ENCODE measurements at places on chromosomes 3 and 15.

GRCh38 chr3:94398036-94398435 lies 335.2 kb downstream of the NSUN3 start:
- DNase-seq, result no peak

- DNase-seq, result no peak
Observed at GRCh38 chr3:177427540-177427939, 230.3 kb upstream of the TBL1XR1 start.

GRCh38 chr15:49865925-49866757 lies 245.3 kb downstream of the DTWD1 start:
- no peak for DNase-seq

GRCh38 chr15:42999201-42999779 lies 78.7 kb upstream of the TTBK2 start:
- no peak for DNase-seq

- no peak for DNase-seq
Observed at GRCh38 chr15:73560501-73561117, 72.6 kb downstream of the NPTN start.

GRCh38 chr3:59920822-59921221 lies 871.0 kb upstream of the CFAP20DC start:
- no peak for DNase-seq

GRCh38 chr3:72230774-72231379 lies 445.9 kb upstream of the PROK2 start:
- no peak for DNase-seq

- no peak for DNase-seq
Observed at GRCh38 chr15:79953951-79954444, 17.0 kb downstream of the BCL2A1 start.

- no peak for DNase-seq
Observed at GRCh38 chr3:23832523-23832922, 26.8 kb downstream of the UBE2E1 start.

DNA sequence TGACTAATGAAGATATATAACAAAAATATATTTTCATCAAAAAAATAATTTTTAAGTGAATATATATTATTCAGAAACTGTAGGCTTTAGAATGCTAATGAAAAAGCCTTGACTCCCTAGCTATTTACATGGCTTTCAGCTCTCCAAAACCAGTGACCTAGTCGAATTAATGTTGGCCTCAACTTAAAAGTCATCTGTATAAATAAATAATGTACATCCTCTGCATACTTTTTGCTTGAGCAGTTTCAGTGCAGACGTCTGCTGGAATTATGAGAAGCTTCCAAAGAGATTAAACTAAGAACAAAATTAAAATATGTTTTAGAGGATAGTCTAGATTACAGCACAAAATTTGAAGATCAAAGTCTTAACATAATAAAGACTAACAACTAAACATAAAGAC lies 520.4 kb upstream of the ALCAM start:
- no peak for DNase-seq

GRCh38 chr3:77513542-77513941 lies 473.6 kb downstream of the ROBO2 start:
- DNase-seq, result no peak

DNA sequence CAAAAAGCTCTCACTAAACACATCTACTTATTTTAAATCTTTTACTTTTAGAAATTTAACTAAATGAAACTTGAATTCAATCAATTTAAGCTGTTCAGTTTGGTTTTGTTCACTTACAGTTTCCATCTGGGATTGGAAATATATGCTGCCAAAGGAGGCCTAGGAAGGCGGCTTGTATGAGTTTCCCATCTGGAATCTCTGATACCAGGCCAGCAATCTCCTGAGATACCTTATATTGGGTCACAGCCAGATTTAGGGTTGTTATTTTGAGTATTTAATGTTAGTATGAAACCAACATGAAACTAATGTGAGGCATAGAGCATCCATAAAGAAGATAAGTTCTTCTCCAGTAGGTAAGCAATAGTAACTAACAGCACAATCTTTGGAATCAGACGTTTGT lies 94.6 kb downstream of the GMNC start:
- DNase-seq, result no peak

DNA sequence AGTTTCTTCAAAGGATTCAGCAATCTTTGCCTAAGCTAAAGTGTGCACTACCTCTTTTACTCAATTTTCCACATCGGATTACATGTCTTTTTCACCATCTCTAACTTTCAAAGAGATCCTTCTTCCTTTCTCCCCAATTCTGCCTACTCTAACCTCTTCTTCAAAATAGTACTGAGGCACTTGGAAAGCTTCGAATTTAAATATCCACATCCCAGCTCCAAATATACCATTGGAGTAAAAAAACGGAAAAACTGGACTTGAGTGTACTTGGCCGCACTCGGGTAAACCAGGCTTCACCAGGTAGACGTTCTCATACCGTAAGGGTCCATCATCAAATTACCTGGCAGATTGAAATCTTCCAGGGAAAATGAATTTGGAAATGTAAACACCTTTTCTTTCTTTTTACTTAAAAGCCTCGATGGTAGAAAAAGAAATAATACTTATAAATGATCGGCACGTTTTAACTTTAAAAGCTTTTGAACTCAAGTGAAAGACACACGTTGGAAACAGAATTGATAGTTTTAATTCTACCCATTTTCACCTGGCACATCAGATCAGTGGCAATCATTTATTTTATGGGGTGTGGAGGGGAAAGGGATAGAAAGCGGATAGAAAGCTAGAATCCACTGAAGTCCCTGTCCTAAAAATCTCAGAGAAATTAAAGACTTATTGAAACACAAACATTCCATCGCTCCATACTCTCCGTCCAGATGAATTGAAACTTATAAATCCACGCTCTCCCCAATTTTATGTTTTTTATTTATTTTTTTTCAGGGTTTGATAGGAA lies 8.2 kb upstream of the MEIS2 start:
- DNase-seq, result no peak

- no peak for DNase-seq
Observed at GRCh38 chr3:112817797-112818196, 28.9 kb downstream of the CD200R1L start.

- DNase-seq, result no peak
Observed at GRCh38 chr3:55160241-55160983, 232.6 kb upstream of the LRTM1 start.
